ENCODE measurements at places on chromosomes 3 and 15. TPM values are rescaled to one million over a fixed set of nuclear protein-coding genes. Genes with fewer than 3 reads are reported as not detected.

DNA sequence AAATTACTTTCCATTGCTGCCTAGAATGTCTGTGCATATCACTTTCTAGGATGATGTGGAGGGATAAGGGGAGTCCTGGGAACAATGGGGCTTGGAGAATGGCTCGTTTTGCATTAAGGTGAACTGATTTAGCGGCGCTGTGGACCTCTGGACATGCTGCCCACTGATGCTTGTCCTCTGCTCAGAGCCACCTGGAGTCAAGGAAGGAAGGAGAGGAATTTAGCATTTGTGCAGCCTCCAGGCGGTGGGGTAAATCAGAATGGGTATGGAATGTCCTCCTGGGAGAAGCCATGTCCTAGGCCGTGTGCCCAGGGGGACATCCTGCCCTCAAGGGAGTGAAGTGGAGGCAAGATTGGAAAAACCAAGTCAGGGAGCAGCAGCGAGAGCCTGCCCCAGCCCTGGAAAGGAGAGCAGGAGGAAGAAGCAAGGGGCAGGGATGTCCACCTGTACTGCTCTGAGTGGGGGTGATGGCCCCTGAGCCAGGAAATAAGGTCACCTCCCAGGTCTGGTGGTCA, 37.8 kb downstream of the KY start:
- ATAC-seq, result no peak

DNA sequence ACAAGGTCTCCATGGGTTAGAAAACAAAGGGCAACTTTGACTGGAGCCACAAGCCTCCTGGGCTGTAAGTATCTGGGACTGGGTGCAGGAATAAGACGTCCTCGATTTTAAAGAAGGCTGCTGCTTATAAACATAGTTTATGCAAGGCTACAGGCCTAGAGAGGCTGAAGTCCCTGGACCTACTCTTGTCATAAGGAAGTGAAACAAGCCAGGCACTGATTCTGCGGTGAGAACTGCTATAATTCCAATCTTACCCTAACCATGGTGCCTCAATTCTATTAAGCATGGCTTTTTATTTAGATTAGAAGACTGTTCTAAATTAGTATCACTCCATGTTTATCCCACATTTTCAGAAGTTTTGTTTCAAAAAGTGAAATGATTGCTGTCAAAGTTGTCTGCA, 777.6 kb downstream of the PLOD2 start:
- no peak for ATAC-seq

DNA sequence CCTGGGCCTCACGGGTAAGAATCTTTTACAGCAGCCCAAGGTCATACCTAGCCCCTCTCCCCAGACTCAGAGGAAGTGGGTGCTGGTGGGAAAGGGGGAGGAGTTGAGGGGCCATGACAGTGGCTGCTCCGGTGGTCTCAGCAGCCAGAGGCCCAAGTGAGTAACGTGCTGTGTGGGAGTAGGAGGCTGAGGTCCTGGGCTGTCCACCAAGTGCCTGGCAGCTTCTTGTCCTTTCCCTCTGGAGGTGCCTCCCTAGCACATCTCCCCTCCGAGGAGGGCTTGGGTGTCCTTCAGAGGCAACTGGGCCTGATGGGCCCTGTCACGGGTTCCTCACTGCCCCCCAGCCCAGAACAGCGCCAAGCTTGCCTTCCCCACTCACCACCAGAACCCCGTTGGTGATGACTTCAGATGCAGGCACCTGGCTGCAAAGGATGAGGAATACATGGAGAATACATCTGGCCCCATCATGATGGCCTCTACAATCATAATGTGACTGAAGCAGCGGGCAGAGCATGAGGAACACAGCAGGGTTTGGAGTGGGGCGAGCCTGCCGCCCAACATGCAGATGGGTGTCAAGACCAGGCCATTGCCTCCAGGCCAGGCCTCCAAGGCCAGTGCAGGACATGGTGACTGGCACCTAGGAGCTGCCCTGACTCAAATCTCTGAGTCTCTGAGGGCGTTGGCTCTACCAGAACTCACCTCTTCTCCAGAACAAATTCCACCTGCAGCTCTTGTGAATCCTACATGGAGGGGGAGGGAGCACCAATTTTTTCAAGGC, 3.3 kb downstream of the PLA2G4F start:
- ATAC-seq, result no peak

GRCh38 chr3:32302601-32303398, 64.3 kb downstream of the CMTM8 start:
- ATAC-seq, result no peak

DNA sequence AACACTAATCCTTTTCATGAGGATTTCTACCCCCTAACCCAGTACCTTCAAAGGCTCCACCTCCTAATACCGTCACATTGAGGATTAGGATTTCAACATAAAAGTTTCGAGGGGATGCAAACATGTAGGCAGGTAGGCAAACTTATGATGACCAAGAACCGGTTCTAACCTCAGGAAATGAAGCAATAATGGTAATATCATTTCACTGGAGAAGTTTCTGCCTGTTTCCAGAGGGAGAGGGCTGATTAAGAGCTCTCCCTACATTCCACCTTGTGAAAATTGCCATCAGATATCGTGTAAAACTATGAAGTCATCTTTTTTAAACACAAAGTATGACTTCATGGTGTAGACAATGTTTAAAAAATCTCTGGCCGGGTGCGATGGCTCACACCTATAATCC, 31.6 kb downstream of the NKIRAS1 start:
- ATAC-seq, result no peak

DNA sequence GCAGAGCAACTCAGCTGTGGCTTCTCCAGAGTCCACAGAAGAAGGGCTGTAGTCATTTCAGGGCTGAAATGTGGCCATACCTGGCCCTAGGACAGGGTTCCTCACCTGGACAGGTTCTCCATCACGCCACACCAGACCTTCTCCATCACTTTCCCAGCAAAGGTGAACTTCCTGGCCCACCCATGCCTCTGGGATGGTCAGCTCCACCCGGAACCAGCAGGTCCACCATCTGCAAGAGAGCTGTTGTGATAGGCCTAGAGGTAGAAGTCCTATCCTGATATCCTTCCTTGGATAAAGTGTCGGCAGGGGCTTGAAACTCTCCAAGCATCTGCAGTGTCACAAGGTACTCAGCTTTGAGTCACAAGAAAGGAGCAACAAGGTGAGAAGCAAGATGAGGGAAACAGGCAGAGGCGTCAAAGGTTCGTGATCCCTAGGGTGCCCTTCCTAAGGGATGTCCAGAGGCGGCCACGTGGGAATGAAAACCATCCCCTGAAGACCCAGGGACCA, 948 bp downstream of the MAN2C1 start:
- ATAC-seq, result no peak

- ATAC-seq, result no peak
Measured at GRCh38 chr15:74960995-74961588, 4.5 kb upstream of the RPP25 start.

- no peak for ATAC-seq
Measured at GRCh38 chr3:171285287-171285686, 174.9 kb downstream of the TNIK start.

DNA sequence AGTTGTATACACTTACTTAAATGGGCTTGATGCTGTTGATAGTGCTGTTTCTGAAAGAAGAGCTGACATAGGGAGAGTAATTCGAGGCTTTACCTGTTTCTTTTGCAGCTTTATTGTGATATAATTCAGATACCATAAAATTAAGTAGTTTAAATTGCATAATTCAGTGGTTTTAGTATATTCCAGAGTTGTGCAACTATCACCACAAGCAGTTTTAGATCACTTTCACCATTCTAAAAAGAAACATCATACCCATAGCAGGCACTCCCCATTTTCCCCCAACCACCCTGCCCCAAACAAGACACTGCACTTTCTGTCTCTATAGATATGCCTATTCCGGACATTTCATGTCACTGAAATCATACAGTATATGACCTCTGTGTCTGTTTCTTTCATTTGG, 98.5 kb downstream of the MTHFS start:
- no peak for ATAC-seq

- no peak for ATAC-seq
Measured at GRCh38 chr15:62603742-62604141, 438.7 kb upstream of the C2CD4B start.

- no peak for ATAC-seq
Measured at GRCh38 chr3:86766331-86766730, 224.6 kb downstream of the VGLL3 start.

The STIMATE gene
- 19.4 TPM for total RNA-seq

The NOX5 gene
- 0.26 TPM for total RNA-seq

The CLDN1 gene
- total RNA-seq, result 1.9 TPM

The ITIH1 gene
- total RNA-seq, result not detected

The SEMA6D gene
- 51.8 TPM for total RNA-seq
